ENCODE measurements at places on chromosomes 11 and 22.

DNA sequence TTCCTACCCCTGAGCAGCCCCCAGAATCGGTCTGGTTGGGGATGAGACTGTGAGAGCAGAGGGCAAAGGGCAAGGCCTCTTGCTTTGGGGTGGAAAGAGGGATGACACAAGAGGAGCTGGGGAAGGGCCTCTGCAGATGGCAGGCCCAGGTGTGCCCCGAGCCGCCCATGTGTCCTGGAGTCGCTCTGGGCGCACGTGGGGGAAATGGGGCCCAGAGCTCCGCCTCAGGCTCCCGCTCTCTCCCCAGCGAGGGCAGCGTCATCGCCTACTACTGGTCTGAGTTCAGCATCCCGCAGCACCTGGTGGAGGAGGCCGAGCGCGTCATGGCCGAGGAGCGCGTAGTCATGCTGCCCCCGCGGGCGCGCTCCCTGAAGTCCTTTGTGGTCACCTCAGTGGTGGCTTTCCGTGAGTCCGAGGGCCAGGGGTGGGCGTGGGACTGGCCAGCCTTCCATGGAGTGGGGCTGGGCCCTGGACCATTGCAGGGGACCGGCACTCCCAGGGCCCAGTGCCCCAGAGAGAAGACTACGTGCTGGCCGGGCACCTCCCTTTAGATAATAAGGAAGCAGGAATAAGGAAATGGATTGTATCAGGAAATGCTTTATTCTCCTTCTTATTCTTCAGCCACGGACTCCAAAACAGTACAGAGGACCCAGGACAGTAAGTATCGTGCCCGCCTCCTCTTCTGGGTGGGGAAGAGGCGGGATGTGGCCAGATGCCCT is 30.1 kb downstream of the ST14 start:
- DNase-seq, result no peak

GRCh38 chr22:31958625-31959239 is 14.4 kb downstream of the YWHAH start:
- no peak for DNase-seq

DNA sequence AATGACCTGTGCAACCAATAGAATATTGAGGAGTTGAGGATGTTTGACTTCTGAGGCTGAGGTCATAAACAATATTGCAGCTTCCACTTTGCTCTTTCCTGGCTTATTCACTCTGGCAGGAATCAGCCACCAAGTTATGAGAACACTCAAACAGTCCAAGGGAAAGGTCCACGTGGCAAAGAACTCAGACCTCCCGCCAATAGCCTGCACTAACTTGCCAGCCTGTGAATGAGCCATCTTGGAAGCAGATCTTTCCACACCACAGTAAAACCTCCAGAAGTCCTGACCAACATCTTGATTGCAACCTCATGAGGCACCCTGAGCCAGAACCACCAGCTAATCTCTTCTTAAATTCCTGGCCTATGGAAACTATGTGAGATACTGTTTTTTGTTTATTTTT is 22.7 kb upstream of the PICALM start:
- no peak for DNase-seq

- no peak for DNase-seq
Observed at GRCh38 chr11:78189174-78189724, 530 bp downstream of the USP35 start.

- DNase-seq, result peak; percentile 52
Observed at GRCh38 chr22:41976070-41976901, 7.0 kb downstream of the SEPTIN3 start.

- no peak for DNase-seq
Observed at GRCh38 chr11:2552210-2552609, 107.4 kb downstream of the KCNQ1 start.

- no peak for DNase-seq
Observed at GRCh38 chr11:8075119-8075726, 5.8 kb upstream of the TUB start.

DNA sequence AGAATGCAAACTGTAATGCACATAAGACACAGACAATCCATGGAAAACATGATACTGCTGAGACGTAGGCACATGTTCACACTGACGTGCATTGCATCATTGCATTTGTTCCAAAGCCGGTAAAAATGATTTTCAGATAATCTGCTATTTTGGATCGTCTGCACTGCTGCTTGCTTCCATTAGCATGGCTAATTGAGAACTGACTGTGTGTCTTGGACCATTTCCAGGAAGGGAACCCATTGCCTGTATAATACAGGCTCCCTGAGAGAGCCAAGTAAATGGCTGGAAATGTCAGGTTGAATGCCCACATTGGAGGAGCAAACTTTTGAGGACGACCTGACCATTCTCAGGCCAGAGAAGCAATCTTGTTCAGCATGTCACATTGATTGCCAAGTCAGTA is 304.8 kb downstream of the ST3GAL4 start:
- no peak for DNase-seq

DNA sequence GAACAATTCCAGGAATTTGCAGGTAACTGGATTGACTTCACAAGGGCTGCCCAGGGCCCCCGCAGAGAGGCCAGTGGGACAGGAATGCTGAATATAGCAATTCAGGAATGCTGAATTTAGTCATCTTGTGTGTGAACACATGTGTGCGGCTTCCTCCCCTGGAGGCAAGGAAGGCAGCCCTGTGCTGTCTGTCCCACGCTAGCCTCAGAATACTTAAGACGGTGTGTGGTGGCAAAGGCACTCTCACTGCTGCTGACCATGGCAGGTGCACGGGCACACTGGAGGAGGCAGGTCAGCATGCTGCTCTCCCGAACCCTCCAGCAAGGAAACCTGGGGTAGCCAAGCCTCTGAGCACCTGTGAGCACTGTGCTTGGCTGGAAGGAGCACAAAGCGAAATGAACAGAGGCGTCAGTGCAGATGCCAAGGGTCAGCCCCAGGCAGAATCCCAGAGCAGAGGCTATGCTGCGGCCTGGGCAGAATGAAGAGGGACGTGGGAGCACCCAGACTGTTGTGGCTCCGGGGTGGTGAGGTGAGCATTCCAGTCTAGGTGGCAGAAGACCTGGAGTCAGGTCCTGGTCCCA is 2.7 kb downstream of the GNAZ start:
- DNase-seq, result no peak

GRCh38 chr11:66267379-66268243 is 828 bp upstream of the RAB1B start:
- DNase-seq, result peak; percentile 86

DNA sequence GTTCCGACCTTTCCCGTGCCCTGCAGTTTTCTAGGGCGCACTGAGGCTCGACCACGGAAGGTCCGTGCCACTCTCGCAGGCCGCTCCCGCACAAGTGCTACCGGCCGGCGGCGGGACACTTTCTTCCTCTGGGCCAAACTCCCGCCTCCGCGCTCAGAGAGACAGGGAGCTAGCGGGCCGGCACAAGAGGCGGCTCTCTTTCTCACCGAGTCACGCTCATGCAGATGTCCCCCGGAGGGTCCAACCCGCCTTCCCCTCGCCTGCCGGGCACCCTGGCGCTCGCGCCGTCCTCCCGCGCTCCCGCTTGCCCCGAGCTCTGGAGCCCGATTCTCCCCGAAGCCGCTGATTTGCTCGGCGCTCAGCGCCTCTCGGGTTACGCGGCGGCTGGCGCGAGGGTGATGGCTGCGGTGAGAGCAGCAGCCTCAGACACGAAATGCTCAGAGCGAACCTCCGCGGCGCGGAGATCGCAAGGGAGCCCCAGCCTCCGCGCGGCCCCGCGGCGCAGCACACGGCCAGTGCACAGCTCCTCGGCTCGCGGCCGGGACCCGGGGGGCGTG is 1.0 kb downstream of the LMO1 start:
- peak; percentile 44 for DNase-seq

DNA sequence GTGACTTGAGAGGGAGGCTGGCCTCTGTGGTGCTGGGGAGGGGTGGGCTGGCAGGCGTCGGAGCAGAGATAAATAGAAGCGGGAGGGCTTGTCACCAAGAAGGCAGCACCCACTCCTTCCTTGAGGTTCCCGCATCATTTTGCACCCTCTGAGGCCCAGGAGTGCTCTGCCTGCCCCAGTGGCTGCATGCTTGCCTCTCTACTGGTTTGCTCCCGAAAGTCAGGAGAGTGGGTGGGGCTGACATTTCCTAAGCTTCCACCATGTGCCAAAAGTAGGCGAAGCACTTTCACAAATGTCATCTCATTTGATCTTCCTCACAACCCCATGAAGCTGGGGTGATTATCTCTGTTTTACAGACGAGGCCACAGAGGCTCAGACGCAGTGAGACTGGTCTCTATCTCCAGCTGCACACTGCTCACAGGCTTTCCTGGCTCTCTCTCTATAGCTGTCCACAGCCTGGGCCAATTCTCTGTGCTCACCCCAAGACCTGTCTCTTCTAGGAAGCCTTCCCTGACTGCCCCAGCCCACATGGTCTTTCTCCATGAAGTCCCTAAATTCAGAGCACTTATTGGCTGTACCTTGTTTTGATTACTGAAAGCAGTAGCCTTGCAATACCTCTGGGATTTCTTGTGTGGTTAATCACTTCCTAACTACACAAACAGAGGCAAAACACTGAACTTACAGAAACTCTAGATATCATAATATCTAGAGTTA is 2.6 kb upstream of the UCP3 start:
- peak; percentile 35 for DNase-seq

GRCh38 chr11:107609400-107610218 is 18.7 kb downstream of the ELMOD1 start:
- DNase-seq, result no peak

DNA sequence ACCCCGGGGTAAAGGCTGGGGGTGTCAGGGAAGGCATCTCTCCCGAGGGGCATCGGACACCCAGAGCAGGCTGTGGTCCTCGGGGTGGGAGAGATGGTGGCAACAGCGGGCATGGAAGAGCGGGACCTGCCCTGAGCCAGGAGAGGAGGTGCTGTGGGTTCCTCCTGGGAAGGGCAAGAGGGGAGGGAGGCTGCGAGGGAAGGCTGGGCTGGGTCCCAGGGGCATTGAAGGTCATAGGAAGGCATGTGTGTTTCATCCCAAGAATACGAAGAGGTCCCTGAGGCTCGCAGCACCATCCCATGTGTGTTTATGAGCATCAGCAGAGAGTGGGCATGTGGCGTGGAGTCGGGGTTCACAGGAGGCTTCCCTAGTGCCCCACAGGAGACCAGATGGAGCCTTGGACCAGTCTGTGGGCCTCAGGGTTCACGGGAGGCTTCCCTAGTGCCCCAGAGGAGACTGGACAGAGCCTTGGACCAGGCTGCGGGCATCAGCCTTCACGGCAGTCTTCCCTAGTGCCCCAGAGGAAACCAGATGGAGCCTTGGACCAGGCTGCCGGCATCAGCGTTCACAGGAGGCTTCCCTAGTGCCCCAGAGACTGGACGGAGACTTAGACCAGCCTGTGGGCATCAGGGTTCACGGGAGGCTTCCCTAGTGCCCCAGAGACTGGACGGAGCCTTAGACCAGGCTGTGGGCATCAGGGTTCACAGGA is 420.6 kb downstream of the BRD1 start:
- DNase-seq, result no peak

- no peak for DNase-seq
Observed at GRCh38 chr11:6505577-6506240, 8.6 kb downstream of the DNHD1 start.

- DNase-seq, result no peak
Observed at GRCh38 chr11:35302398-35302797, 117.0 kb downstream of the SLC1A2 start.

DNA sequence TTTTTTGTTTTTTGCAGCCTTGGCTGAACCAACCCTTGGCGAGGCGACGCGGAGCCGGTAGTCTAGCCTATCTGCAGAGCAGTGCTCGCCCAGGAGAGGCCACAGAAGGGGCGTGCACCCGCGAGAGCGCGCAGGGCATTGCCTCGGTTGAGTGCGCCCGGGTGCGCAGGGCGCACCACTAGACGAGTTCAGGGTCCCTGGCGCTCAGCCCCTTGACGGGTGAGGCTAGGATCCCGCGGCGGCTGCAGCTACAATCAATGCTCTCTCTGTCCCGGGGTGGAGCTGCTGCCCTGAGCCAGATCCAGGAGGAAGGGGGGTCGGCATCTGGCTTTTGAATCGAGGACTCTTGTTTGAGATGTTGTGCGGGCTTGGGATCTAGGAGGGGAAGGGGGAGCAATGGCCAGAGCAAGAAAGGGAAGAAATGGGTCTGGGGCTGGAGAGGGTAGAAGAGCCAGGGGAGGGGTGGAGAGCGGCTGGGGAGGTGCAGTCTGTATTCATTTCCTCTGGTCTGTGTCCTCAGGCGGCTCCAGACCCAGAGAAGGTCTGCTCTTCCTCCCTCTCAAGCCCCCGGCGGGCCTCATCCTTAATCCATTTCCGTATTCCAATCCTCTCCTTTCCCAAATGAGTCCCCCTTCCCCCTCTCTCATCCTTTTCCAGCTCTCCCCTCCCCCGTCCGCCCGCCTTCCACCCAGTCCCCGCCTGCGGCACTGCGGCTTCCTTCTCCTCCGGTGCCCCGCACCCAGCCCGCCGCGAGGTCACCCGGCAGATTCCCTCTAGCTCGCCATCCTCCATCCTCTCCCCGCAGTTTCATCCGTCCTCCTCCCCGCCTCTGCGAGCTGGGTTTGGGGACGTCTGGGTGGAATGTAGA is 797 bp downstream of the THY1 start:
- DNase-seq, result peak; percentile 3

DNA sequence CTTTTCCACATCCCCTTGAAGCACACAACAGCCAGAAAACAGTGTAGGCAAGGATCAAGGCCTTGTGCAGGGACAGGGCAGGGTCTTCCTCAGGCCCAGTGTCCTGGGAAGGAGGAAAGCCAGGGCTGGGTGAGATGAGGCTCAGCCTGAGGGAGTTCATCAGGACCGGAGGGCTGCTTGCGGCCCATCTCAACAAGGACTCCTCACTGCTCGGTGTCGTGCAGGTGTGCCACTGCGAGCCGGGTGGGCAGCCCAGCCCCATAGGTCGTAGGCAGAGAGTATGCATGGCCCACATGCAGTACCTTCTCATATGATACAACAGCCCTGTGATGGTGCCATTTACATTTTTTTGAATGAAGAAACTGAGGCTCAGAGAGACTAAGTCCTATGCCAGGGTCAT is 12.9 kb downstream of the SHISA8 start:
- DNase-seq, result no peak

- DNase-seq, result no peak
Observed at GRCh38 chr22:19691721-19692341, 22.5 kb upstream of the SEPTIN5 start.

GRCh38 chr11:26994631-26995095 is 751 bp downstream of the FIBIN start:
- DNase-seq, result no peak

DNA sequence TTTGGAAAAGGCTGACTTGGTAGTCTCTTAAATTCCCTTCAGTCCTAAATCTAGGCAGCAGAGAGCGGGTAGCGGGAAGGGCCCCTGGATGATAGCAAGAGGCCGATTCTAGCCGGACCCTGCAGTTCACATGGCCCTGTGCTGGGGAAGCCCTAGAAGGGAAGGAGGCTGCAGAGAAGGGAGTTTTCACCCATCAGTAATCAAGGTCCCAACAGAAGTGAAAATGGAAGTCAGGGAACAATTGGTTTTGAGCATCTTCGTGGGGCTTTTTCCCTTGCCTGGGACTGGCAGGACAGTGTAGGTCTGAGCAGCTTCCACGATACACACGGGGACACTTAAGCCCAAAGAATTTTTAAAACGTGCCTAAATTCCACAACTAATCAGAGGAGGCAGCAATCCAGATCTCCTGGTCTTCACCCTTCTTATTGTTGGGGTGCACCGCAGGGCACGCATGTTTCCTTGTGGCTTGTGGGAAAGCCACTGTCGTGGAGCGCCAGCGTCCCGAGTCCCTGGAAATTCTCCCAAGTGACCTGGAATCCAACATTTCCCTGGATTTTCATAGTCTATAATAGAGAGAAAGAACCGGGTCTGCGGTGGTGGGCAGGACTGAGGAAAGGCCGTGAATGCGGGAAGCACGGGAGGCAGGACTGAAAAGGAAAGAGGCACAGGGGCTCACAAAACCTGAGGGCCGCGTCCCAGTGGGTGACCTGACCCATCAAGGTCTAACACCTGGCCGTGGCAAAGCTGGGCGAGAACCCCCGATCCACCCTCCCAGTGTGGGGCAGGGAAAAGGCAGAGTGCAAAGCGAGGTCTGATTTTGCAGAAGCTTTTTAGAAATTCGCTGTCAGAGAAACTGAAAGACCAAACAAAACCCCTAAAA is 846 bp upstream of the OAF start:
- DNase-seq, result no peak

Data from stimulated activated CD4-positive, alpha-beta T cell treated with anti-CD3 and anti-CD28 coated beads, Interleukin-4, amount 100 ng/mL, for 1 hour (primary cell).